Pulmonary artery endothelial cell (primary cell): ENCODE measurements at places on chromosomes 13 and 19. TPM values are rescaled to one million over a fixed set of nuclear protein-coding genes. Genes with fewer than 3 reads are reported as not detected.

GRCh38 chr13:26719356-26719945 lies 41.1 kb downstream of the GPR12 start:
- peak; percentile 54 for DNase-seq

GRCh38 chr13:36839281-36839680 lies 20.3 kb downstream of the RFXAP start:
- no peak for DNase-seq

DNA sequence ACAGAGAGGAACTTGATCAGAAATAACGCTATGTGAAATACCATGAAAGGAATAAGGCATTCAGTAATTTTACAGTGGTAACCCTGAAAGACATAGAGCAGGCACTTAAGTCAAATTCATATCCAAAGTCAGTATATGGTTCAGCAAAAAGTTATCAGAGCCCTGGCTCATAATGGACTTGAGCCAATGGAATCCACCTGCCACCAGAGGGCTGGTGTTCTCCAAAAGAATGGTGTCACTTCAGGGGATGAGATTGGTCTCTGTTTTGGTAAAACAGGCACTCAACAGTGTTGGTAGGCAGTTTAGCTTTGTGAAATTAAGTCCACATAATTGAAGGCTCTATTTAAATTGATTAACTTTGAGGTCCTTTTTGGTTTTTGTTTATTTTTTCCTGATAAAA lies 93.9 kb downstream of the LIG4 start:
- no peak for DNase-seq

The KIR2DL4 gene
- total RNA-seq: not detected in 2 replicates

The LRRC4B gene
- total RNA-seq: 0.07 TPM in 1 of 2 replicates, not detected in the other

DNA sequence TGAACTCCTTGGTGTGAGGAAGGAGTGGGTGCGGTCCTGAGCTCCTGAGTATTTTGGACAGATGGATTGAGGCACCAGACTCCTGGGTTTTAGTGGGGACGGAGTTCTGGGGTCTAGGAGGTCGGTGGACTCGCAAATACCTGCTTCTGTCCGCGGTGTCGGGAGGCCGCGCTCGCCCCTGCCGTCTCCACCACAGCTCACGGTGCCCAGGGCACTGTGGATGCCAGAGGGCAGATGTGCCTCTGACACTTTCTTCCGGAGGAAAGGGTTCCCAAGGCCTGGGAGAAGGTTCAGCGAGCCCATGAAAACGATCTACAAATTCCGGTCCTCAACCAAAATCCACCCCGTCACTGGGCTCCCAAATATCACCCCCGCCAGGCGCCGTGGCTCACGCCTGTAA lies 3.3 kb downstream of the TULP2 start:
- DNase-seq: no peak

The VN1R4 gene
- not detected in 2 replicates for total RNA-seq

The MTUS2 gene
- under 0.01 TPM in 1 of 2 replicates, not detected in the other for total RNA-seq

The KISS1R gene
- not detected in 2 replicates for total RNA-seq

DNA sequence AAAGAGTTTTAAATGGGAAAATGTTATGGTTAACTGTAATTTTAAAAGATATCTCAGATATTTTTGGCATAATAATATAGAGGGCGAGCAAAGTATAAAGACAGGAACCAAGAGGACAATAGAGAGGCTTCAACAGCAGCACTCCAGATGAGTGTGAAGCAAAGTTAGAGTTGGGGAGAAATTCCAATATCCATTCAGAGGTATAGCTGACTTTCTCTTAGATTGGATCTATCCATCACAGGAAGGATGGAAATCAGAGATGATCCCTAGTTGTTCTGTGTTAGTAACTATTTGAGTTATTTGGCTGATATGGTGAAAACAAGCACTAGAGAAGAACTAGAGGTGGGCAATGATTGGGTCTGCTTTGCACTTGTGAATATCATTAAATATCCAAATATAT lies 786.0 kb upstream of the KLHL1 start:
- DNase-seq: no peak

GRCh38 chr19:30388327-30388726 lies 16.1 kb downstream of the ZNF536 start:
- no peak for DNase-seq

GRCh38 chr13:55563267-55563666 lies 1577.5 kb upstream of the PRR20A start:
- no peak for DNase-seq

DNA sequence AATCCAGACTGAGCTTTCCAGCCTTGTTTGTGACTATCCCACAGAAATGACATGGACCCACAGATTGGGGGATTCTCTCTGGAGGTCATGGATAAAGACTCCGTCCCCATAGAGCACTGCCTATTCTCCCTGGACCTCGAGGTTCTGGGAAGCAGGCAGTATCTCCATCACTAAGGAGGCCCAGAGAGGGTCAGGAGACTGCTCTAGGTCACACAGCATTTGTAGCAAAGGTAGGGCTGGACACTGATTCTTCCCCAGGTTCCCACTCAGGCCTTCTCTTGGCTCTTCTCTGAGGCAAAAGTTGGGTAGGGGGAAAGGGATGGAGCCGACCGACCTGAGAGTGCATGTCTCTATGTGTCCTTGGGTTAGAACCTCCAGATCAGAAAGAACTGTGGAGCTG lies 80.9 kb downstream of the PTPRS start:
- no peak for DNase-seq

The KIR3DL2 gene
- total RNA-seq: not detected in 2 replicates

GRCh38 chr13:30334663-30335386 lies 27.5 kb upstream of the KATNAL1 start:
- DNase-seq: no peak

DNA sequence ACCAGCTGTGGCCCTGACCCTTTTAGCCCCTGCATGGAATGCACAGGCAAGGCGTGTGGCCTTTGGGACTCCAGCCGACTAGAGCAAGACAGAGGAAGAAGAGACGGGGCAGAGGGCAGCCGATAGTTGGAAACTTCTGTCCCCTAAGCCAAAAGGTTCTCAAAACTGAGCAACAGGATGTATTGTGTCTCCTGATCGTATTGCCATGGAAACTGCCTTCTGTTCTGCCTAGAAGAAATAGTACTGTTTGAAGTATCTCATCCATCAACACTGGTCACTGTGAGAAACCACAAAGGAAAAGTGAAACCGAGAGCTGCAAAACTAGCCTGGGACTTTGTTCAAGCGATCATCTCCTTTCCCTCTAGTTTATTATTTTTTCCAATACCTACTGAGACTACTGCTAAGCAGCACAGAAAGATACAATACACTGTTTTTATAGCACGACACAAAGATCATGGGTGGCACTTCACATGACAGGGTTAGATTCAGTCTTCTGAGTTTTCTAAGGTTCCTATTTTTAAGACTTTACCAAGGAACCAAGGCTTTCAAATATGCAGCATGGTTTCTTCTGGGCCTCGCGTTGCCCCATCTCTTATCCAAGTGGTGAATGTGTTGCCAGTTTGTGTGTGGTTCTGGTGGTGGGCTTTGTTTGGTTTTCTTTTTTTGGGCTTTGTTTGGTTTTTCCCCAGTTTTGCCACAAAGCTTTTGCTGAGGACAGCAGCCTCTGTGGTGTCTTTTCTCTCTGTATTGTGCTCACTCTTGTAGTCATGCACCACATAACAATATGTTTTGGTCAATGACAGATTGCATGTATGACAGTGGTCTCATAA lies 49.3 kb upstream of the GPR183 start:
- peak; percentile 87 for DNase-seq

The FPR2 gene
- not detected in 2 replicates for total RNA-seq

DNA sequence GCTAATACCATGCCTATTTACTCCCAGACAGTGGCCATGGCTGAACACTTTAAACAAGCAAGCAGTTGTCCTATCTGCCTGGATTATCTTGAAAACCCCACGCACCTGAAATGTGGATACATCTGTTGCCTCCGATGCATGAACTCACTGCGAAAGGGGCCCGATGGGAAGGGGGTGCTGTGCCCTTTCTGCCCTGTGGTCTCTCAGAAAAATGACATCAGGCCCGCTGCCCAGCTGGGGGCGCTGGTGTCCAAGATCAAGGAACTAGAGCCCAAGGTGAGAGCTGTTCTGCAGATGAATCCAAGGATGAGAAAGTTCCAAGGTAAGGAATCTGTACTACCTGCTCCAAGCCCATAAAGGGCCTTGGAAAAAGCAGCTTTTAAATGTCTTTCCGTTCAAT lies 8.6 kb downstream of the RFPL4AL1 start:
- DNase-seq: no peak

The ZNF497 gene
- total RNA-seq: 0.53 and 0.67 TPM in 2 replicates

GRCh38 chr13:102002287-102002686 lies 399.6 kb downstream of the FGF14 start:
- no peak for DNase-seq

The SLITRK6 gene
- not detected in 2 replicates for total RNA-seq

DNA sequence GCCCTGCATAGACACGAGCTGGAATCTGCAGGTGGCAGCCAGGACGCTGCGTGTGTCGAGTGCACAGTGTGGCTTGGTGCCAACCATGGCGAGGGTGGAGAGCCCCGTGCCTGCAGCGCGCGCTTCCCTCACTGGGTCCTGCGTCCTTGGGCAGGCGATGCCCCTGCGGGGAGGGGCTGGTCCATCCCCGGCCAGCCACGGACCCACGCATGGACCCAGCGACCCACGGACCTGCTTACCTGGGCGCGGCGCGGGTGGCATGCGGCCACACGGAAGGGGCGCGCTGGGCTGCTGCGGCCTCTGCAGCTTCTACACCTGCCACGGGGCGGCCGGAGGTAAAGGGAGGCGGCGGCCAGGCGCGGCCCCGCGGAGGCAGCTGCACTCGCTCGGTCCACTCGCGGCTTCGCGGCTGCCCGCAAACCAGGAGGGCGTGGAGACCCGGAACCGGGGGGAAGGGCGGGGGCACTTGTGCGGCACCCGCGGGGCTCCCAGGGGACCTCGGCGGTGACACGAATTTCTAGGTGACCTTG lies 569 bp upstream of the MCF2L start:
- no peak for DNase-seq

DNA sequence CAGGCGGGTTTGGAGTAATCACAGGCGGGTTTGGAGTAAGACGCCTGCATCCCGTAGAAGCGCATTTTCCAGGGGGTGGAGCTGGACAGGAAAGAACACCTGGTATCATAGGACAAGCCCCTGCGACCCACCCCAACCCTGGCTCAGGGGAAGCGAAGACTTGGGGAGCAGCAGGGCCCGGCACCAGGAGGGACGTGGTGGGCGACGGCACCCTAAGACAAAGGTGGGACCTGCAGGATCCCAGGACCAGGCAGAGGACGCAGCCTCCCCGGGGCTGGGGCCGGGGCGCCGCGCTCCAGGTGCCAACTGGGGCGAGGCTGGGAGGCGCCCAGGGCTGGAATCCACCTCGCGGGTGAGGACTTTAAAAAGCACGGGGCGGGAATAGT lies 520 bp downstream of the ZNF600 start:
- no peak for DNase-seq

DNA sequence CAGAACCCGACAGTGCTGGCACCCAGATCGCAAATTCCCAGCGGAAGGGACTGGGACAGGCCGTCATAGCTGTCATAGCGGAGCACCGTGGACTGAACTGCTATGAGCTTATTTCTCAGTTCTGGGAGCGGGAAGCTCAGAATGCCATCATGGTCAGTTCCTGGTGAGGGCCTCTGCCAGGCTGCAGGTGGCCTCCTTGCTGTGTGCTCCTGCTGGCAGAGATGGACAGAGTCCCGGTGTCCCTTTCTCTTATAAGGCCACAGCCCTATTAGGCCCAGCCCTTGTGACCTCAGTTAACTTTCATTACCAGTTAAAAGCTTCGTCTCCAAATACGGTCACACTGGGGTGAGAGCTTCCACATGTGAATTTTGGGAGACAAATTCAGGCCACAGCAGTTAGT lies 4.6 kb downstream of the ZNF444 start:
- no peak for DNase-seq

DNA sequence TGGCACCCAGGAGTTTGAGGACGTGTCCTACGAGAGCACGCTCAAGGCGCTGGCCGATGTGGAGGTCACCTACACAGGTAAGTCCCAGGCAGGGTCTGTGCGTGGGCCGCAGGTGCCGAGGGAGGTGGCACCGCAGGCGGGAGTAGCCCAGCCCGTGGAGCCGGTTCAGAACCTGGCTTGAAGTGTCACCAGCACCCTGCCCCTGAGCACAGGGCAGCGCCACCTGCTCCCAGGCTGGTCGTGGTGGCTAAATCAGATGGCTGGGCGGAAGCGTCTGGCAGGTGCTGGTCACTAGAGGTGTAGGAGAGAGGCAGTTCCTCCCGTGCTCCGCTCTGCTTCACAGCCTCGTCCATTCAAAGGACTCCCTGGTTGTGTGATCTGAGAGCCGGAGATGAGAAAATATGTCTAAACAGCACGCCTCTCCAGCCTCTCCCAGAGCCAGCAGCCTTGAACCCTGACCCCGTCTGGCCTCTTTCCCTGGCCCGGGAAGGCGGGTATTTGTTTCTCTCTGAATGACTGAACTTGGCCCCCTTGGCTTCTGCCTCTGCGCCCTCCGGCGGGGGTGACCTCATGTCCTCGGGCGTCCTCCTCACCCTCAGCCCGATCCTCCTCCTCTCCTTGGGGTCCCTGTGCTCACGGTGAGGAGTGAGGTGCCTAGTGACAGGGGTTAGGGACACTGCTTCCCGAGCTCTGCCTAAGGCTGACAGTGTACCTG lies 5.4 kb downstream of the THOP1 start:
- no peak for DNase-seq

DNA sequence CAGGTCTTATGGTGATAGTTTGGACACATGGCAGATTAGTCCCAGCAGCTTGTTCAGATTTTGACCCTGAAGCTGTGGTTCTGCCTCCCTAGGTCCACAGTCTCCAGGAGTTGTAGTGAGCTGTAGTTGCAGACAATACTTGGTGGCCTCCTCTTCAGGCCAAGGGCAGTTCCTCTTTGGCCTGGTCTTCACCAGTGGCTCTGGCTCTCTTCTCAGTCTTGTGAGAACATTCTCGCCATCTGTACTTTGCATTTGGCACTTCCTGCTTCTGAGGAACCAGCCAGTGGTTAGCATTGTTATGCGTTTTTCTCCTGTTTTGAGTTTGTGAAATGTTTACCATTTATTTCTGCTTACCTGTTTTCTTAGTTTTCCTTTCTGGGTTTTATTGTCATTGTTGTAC lies 40.7 kb downstream of the PCCA start:
- peak; percentile 5 for DNase-seq

DNA sequence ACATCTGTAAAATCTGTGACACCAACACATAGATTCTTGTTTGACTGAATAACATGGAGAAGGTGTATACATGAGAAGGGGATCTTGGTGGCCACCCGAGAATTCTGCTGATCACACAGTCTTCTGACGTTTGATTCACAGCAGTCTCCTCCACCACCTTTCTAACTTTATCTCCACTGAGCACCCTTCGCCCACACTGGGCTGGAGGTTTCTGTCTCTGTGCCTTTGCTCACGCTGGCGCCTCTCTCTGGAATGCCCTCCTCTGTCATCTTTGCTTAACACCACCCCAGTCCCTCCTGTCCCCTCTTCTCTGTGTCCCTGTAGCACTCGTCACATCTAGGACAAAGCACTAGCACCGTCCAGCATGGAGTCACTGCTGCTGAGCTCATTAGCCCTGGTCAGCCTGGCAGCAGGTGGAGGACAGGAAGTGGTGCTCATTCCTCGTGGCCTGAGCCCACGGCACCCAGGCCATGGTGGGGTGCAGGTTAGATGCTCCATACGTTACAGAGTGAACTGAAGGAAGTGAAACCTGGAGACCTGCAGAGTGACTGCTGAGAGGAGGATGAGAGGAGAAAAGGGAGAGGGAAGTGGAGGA lies 384.6 kb downstream of the UQCRFS1 start:
- no peak for DNase-seq
